AML-193 (cell line): ENCODE measurements at places on chromosomes 13 and 19.

- DNase-seq, result no peak
Measured at GRCh38 chr13:95463531-95463930, 89.0 kb upstream of the CLDN10 start.

- no peak for DNase-seq
Measured at GRCh38 chr19:28977826-28978225, 235.1 kb downstream of the UQCRFS1 start.

GRCh38 chr19:5037936-5038335 is 69.0 kb downstream of the KDM4B start:
- DNase-seq, result no peak

DNA sequence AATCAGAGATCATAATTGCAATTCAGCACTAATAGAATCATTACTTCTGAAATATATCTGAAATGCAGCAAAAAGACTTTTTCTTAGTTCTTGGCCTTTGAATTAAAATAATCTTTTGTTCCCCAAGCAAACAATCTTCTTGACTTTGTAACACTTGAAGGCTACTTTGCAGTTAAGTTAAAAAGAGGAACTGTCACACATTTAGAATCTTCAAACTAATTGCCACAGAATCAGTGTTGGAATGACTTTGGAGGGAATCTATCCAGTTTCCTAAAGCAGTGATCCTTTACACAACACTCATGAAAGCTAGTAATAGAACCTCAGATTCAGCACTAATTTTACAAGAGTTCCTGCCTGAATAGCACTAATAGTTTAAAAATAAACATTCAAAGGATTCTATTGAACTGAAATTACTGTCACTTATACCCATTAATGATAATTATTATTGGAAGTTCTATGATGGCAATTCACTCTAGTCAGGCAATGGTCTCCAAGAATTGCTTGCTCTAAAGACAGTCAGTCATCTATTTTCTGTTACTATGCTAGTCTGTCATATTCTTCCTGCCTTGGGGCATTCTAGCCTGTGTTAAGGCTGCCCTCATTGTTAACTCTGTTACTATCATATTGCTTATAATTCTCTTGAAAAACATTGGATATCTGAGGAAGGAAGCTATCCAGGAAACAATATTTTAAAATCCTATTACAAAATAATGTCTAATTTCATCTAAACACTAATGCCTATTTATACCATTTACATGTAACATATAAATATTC is 362.4 kb downstream of the DIAPH3 start:
- peak; percentile 30 for DNase-seq

DNA sequence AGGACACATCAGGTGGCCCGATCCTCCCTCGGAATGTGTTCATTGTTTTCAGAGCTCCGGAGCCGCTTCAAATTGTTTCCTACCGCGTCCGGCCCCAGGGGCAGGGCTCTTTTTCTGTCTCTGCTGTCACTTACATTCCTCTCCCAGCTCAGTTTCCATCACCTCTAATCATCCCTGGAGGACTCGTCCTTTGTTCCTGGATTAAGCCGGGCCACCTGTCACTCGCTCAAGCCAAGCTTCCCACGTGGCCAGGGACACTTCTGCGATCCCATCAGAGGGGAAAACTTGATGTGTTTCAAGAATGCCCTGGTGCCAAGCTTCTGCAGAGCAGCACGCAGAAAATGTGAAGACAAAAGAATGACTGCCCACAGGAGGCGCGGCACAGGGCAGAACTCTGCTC is 13.5 kb downstream of the IL17D start:
- no peak for DNase-seq

GRCh38 chr13:113231306-113232207 is 22.1 kb downstream of the CUL4A start:
- DNase-seq, result no peak

DNA sequence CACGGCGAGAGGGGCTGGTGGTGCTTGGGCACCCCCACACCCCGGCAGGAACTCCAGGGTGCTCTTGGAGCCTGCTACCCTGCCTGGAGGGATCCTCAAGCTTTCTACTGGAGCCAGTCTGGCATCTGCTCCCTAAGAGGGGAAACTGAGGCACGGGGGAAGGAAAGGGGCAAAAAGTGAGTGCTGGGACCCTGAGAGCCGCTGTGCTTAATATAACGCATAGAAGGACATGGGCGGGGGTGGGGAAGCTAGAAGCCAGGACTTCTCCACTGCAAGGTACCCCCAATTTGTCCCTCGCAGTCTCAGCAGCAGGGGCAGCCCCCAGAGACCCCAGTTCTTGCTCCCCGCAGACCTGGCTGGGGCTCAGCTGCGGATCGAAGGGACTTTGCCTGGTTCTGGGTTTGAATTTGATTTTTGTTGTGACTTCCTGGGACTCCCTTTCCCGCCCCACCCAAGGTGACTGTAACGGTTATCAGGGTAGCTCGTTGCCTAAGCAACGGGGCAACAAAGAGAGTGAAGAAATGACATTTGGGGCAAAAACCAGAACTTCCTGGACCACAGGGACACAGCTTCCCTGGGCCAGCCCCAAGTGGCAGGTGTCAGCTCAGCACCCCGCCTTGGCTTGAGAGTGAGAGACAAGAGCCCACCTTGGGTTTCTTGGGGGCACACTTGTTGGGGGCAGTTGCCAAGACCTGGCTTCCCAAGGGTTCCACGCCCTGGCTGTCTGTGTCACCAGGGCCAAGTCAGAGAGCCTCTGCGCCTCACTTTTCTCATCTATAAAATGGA is 638 bp downstream of the ADGRE5 start:
- DNase-seq, result peak; percentile 78

DNA sequence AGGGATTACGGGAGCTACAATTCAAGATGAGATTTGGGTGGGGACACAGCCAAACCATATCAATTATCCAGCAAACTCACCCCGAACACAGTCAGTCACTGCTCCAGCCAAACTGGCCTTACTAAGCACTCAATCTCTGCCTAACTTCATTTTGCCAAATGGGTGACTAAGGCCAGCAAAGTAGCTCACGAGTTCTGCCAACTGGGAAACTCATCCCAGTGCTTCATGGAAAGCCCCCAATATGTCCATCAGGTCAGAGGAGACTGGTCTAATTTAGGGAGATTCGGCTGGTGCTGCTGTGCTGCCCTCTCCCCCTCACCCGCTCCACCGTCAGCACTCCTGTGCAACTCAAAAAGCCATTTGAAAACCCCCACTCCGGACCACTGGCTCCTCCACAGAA is 324.0 kb downstream of the FOXO1 start:
- DNase-seq, result no peak

DNA sequence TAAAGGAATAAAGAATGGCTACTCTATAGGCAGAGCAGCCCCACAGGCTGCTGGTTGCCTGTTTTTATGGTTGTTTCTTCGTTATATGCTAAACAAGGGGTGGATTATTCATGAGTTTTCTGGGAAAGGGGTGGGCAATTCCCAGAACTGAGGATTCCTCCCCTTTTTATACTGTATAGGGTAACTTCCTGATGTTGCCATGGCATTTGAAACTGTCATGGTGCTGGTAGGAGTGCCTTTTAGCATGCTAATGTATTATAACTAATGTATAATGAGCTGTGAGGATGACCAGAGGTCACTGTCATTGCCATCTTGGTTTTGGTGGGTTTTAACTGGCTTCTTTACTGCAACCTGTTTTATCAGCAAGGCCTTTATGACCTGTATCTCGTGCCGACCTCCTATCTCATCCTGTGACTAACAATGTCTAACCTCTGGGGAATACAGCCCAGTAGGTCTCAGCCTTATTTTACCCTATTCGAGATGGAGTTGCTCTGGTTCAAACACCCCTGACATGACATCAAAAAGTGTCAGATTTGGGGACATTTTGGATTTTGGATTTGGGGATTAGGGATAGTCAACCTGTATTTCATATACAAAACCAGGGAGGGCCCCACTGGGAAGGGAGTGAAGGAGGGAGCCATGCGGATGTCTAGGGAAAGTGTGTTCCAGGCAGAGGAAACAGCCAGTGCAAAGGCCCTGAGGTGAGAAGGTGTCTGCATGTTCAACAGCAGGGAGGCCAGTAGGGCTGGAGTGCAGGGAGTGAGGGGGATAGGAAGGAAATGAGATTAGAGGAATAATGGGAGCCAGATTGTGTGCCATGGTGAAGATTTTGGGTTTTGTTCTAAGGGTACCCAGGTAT is 10.9 kb downstream of the FXYD5 start:
- DNase-seq, result no peak

DNA sequence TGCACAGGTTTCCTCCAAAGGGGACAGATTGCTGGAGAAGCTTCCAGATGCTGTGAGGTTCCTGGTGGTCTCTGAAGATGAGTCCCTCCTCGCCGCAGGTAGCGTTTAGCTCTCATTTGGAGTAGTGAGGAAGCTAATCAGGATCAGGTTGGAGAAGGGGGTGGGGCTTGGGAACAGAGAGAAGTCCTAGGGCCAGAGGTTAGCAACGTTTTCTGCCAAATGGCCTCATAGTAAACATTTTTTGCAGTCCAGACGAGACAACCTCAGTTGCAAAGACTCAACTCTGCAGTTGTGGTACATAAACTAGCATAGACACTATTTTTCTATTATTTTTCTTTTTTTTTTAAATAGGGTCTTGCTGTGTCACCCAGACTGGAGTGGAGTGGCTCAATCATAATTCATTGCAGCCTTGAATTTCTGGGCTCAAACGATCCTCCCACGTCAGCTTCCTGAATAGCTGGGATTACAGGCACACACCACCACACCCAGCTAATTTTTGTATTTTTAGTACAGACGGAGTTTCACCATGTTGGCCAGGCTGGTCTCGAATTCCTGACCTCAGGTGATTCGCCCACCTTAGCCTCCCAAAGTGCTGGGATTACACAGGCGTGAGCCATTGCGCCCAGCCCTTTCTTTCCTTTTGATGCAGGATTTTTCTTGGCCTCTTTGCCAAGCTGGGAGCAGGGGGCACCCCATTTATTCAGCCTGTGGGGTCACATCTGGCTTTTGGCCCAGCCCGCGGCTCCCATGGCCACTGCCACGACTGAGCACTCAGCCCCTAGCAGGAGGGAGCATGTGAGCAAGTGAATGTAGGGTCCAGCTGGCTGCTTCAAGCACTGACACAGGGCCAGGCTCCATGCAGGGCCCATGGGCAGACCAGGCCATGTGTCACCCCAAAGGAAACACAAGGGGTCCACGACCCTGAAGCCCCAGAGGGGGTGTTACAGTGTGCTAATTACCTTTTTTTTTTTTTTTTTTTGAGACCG is 34.4 kb upstream of the SIN3B start:
- no peak for DNase-seq

DNA sequence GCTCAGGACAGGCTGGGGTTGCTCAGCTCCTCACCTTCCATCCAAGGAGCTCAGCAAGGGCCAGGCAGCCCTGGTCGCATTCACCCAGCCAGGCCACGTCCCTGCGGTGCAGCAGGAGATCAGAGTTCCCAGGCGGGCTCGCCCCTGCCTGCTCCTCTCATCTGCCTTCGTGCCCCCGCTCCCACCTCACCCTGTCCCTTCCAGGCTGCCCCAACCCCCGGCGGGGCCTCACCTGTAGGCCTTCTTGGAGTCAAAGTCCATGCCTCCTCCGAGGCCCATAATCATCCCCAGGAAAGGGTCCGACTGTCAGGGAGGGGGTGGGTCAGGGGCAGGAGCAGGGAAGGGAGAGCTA is 1.3 kb upstream of the RINL start:
- no peak for DNase-seq

- no peak for DNase-seq
Measured at GRCh38 chr19:48539503-48540096, 12.4 kb upstream of the SULT2B1 start.
